Stimulated activated CD4-positive, alpha-beta T cell treated with anti-CD3 and anti-CD28 coated beads, TNF-alpha, amount 100 ng/mL, for 1 hour (primary cell): ENCODE measurements at places on chromosomes 4 and X.

GRCh38 chr4:121824950-121825349 is 1.3 kb upstream of the CCNA2 start:
- DNase-seq = no peak

DNA sequence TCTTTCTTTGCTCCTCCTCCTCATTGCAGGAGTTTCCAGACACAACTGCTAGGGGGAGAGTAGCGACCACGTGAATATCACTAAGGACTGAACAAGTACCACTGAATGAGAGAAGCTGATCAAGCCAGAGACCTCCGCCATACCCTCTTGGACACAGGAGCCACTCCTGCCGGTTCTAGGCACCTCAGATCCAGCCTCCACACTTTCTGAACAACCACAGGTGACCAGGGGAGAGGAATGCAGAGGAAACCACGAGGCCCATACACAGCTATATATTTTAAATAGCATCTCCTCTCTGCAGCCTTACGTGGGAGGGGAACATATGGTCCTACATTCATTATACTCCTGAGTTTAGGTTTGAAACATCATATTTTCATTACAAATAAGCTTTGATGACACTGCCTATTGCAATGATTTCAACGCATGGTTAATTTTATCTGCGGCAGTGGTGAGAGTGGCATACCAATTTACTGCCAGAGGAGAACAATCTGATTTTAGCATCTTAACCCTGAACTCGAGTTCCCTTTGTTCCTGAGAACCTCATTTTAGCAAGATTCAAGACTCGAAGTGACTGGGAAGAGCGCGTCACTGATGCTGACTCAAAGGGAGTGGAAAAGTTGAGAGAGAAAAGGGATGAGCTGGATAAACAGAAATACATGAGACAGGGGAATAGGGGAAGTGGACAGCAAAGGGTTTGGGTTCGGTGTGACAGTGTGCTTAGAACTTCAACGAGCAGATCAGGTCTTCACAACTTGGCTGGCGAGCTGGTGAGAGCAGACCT is 231.7 kb upstream of the PPARGC1A start:
- DNase-seq = no peak

- no peak for DNase-seq
Observed at GRCh38 chr4:137039370-137039769, 492.9 kb downstream of the PCDH18 start.

GRCh38 chr4:150255610-150256224 is 177.5 kb downstream of the DCLK2 start:
- no peak for DNase-seq

DNA sequence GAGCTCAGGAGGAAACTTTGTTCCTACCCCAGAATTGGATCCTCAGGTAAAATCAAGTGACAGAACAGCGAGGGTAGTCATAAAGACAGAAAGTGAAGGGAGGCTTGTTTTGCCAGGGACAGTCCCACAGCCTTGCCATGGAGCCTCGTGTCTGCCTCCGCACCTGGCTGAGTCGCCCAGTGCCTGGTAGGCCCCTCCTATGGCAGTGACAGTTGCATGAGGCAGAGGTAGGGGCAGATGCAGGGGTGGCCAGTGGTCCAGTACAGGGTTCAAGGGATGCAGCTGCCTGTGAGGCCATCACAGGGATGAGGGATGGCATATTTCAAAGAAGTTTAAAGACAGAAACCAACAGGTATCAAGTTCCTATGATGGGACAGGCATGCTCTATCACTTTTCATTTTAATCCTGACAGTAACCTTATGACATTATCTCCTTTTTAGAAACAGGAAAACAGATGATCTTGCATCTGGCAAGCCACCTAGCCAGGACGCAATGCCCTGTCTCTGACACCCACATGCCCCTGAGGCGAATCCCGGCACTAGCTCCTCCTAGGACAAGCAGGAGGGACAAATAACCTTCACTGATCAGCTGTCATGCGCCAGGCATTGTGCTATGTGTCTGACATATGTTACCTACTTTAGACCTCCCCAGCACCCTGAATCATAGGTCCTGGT is 127.4 kb upstream of the ENPP6 start:
- DNase-seq = no peak

DNA sequence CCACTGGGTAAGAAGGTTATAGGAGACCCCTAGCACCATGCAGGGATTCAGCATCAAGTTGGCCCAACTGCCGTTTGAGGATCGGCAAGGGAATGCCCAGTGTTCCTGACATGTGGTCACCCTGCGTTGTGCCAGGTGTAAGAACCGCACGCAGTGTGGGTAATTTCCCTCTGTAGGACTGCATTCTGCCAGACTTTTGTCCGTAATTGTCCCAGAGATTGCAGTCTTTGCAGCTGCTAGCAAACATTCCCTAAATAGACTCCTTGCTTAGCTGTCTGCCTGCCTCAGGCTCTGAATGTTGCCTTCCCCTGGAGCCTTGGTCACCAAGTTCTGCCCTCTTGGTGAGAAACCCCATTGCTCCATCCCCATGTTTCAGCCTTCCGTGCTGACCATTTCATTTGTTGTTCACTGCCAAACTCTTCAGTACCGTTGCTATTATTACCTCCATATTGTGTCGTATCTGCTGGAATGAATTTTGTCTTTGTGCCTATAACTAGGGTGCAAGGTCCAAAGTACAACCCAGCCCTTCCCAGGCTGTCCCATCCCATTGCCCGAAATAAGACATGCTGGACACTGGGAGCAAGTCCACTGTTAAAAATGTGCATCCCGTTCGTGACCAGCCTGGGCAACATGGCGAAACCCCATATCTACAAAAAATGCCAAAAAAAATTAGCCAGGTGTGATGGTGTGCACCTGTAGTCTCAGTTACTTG is 53.8 kb upstream of the USP9X start:
- no peak for DNase-seq

DNA sequence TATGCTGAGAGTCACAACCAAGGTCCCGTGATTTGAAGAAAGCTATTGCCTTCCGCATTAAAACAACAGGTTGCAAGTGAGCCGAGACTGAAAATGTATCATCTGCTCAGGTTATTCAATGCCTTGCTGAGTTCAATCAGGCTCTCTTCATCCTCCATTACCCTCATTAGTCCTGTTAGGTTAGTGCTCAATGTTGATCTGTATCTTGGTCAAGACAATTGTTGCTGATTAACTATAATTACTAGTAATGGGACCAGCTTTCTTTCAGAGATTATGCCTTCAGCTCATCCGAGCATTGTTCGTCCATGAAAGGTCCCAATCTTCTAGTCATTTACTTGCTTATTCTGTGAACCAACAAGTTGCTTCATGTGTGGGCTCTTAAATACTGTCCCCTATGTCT is 534.6 kb upstream of the FAM241A start:
- DNase-seq = no peak

DNA sequence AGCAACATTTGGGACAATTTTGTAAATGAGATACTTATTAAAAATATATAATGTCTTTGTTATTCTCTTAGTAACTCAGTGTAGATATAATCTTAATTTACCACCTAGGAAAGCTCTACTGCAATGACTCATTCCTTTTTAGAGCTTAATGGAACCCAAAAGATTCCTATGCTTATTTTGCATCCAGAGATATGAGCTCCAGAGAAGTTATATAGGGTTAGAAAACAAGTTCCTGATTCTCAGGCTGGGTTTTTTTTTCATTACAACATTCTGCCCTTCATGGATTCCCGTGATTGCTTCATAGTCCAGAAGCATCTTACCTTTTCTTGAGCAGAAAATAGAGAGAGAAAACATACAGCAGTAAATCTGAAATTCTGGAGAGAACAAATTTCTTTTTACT is 57.9 kb upstream of the CXCL8 start:
- DNase-seq = no peak

DNA sequence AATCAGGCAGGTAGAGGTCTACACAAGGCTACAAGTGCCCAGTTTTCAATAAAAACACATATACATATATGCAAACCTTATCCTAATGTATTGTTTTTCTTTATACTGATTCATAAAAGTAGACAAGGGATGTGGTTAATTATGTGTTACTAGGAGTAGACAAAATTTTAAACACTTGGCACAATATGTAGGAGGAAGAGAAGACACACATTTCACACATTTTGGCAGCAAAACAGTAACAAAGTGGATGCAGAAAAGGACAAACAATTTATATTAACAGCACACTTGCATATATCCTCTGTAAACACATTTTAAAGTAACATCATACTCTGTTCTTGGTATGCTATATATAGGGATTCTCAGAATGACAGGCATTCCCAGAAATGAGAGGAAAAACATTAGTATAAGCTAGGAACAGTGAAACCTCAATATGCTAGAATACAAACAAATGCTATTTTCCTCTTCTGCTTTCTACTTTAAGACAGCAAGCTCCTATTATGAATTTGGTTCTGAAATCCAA is 63.8 kb downstream of the GPRIN3 start:
- DNase-seq = no peak

DNA sequence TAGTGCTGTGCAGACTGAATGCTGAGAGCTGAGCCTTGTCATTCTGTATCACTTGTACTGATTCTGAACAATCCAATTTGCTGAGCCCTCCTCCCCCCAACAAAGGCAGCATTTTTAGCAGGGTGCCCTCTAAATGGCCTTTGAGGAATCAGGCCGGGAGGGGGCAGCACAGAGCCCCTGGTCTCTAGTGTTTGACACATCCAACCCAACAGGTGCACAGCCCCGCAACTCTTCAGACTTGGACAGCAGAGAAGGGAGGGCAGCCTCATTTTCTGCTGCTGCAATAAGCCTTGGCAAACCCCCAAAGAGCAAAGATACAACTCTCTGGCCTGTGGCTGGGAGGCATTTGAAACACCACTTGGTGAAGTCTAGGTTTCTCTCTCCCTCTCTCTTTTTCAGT is 3.4 kb downstream of the ATP1B4 start:
- no peak for DNase-seq

GRCh38 chrX:42290608-42291007 is 367.3 kb upstream of the CASK start:
- DNase-seq = no peak

DNA sequence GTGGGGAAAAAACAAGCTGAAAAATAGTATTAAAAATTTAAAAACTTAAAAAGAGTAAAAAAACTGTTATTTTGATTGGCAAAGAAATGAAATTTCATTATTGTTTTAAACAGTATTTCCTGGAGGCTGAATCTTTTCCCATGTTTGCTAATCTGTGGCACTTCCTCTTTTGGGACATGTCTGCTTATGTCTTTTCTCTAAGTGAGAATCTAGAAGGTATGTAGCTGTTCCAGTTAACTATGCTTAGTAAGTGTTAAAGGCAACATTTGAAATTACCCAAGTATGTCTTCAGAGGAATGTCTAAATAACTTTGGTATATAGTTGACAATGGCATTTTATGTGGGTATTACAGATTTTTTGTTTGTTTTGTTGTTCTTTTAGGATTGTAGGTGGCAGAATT is 81.6 kb upstream of the TBC1D9 start:
- DNase-seq = no peak

GRCh38 chr4:95439896-95440295 is 108.9 kb downstream of the UNC5C start:
- DNase-seq = no peak
